CD4-positive, alpha-beta T cell treated with Interleukin-21 for 1 hour (primary cell): ENCODE measurements at places on chromosomes 7 and 10.
A peak's percentile ranks its signal among the peaks of the same experiment; 100 is the strongest.

GRCh38 chr7:107147464-107148393, 21.1 kb upstream of the HBP1 start:
- DNase-seq: peak; percentile 55

DNA sequence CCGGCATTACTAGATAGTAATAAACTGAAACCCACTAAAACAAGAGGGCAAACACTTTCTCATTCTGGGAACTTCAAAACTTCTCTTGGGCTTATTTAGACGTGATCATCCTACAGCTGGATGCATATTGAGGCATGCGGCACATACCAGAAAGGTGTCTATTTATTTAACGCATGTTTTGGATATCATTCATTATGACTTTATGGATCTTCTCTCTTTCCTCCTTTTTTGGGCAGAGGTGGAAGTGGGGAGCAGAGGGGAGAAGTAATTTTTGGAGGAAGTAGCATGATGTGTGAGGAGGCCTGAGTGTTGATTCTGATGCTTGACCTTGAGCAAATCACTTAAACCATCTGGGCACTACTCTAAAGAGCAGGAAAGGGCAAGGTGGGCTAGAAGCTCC, 270.6 kb downstream of the TRIL start:
- DNase-seq: no peak

DNA sequence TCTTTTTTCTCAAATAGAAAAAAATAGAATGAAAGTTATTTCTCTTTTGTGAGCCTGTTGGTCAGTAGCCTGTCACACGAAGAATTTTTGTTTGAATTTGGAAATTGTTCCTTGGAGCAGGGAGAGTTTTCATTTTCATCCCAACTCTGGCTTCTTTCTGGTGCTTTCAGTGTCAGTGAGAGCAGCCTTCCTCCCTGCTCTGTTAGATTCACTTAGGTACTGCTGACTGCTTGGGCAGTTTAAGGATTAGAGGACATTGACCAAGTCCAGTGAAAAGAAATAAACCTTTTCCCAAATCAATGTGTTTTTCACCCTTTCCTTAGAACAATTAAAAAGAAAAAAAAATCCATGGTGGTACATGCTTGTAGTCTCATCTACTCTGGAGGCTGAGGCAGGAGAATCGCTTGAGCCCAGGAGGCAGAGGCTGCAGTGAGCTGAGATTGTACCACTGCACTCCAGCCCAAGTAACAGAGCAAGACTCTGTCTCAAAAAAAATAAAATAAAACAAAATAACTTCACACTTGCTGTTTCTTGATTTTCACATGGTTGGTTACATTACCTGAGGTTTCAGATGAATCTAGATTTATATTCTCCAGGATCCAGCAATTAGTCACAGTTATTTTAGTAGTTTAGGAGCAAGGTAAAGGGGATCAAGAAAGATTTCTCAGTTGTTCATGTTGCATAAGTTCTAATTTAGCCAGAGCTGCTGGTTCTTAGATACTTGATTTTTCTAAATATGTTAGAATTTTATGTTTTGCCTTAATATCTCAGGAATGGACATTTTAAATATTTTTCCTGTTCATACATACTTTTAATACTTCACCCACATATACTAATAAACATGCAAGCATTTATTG, 63.1 kb downstream of the ZNRF2 start:
- DNase-seq: peak; percentile 7

GRCh38 chr10:124971276-124971675, 29.4 kb downstream of the ZRANB1 start:
- no peak for DNase-seq

DNA sequence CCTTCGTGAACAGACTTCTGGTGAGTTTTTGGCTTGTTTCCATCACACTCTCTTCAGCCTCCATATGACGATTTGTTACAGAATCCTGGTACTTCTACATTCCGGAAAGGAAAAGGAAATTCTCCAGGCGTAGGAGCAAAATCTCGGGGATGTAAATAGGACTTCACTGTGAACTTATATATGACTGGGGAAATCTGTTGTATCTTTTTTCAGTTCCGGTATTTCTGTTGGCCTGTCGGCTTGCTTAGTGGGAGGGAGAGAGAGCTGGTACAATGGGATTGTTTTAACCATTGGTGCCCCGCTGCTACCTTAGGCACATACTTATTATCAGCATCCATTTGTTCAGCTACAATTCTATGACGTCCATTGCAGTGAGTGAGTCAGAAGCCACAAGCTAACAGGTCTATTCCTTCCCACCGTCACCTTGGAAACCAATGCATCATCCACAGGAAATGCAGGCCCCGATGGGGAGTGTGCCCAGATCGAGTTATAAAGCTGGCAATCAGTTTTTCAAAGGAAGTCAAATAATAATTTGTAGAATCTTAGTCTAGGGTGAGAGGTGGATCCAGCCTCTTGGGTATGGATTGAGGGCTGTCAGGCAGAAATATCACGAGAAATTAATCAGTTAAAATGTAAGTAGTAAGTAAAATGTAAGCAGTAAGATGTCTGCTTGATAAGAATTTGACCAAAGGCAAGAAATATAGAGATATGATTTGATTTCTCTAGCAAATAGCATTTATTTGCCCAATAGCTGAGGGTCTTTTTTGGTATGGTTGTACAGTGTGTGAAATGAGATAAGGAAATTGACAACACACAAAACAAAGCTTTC, 92.0 kb upstream of the MKLN1 start:
- peak; percentile 88 for DNase-seq

GRCh38 chr10:91328320-91328984, 81.7 kb upstream of the HECTD2 start:
- DNase-seq: no peak

GRCh38 chr7:102273749-102274712, 12.6 kb upstream of the SH2B2 start:
- no peak for DNase-seq

DNA sequence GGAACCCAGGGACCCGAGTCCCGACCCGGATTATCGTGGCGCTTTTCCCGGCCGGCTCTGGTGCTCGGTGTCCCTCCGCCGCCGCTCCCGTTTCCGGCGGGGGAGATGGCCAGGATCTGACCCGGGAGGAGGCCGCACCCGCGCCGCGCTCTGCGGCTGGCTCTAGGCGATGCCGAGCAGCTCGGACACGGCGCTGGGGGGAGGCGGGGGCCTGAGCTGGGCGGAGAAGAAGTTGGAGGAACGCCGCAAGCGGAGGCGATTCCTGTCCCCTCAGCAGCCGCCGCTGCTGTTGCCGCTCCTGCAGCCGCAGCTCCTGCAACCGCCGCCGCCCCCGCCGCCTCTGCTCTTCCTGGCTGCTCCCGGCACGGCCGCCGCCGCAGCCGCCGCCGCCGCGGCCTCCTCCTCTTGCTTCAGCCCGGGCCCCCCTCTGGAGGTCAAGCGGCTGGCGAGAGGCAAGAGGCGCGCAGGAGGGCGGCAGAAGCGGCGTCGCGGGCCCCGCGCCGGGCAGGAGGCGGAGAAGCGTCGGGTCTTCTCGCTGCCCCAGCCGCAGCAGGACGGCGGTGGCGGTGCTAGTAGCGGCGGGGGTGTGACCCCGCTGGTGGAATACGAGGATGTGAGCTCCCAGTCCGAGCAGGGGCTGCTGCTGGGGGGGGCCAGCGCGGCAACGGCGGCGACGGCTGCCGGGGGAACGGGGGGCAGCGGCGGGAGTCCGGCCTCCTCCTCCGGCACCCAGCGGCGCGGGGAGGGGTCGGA, 593 bp downstream of the CDK13 start:
- DNase-seq: peak; percentile 35

GRCh38 chr7:3217166-3217565, 83.9 kb upstream of the SDK1 start:
- no peak for DNase-seq

GRCh38 chr10:127850944-127851343, 41.8 kb downstream of the CLRN3 start:
- no peak for DNase-seq

GRCh38 chr10:34078017-34078744, 736.9 kb downstream of the PARD3 start:
- DNase-seq: no peak

DNA sequence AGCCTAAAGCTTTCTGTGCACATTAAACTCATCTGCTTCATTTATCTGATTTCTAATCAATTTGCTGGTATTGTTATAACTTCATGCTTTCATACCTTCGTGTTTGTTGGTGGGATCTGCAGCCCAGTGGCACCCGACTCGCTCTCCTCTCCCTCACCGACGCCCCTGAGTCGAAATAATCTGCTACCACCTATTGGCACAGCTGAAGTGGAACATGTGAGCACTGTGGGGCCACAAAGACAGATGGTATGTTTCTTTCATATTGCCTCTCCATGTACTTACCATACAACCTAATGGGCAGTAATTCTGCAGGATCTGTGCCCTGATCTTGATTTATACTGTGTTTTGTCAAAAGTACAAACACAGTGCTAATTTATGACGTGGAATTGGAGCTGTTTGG, 12.4 kb downstream of the DNAJC9 start:
- no peak for DNase-seq

DNA sequence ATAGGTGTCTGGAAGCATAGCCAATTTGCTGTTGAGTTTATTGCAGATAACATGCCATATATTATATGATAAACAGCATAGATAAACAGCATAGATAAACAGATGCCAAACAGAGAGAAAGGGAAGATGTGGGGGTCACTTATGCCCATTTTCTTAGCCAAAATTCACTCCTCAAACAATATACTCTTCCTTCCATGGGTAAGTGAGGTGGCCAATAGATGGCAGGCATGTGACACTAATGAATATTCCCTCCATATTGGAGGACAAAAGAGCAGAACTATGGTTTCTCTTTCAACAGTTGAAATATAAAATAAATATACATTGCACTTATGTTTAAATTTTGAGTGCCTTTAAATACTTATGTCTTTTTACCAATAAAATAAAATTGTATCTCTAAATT, 1212.8 kb downstream of the REEP3 start:
- DNase-seq: no peak

DNA sequence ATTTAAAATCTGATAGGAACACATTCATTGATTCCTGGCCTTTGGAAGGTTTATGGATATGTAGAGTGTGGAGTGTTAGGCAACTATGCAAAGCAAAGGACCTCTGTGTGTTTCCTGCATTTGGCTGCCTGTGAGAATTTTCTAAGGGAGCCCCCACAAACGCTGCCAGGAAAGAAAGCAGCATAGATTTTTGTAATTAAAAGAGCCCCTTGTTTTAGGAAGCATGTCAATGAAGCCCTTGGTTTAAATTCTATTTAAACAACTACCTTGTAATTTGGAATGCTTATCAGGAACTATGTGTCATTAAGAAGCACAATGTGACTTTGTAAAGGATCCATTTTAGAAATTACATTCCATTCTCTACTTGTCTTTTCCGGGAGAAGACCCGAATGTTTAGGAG, 742.5 kb downstream of the NXPH1 start:
- no peak for DNase-seq

DNA sequence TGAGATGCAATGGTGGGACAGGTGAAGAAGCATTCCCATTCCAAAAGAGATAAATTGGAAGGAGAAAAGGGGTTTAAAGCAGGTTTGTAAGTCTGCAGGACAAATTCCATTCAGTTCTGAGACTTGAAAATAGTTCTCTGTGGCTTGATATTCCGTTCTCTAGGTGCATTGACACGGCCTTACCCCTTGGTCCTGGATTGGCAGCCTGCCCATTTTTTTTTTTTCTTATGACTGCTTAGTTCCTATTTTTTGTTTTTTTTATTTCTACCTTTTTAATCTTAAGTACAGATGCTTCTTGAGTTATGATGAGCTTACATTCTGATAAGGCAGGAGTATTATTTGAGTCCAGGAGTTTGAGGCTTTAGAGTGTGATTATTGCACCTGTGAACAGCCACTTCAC, 70.6 kb downstream of the MLLT10 start:
- no peak for DNase-seq

DNA sequence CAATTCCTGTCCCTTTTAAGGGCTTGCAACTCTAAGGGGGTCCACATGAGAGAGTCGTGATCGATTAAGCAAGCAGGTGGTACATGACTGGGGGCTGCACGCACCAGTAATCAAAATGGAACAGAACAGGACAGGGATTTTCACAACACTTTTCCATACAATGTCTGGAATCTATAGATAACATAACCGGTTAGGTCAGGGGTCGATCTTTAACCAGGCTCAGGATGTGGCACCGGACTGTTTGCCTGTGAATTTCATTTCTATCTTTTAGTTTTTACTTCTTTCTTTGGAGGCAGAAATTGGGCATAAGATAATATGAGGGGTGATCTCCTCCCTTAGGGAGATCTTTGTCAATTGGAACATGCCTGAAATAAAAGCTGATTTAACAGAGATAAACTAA, 370.1 kb downstream of the IPMK start:
- DNase-seq: no peak

GRCh38 chr10:95873651-95874050, 34.1 kb upstream of the CC2D2B start:
- no peak for DNase-seq

- no peak for DNase-seq
Observed at GRCh38 chr10:83469728-83470331, 669.5 kb upstream of the GHITM start.

DNA sequence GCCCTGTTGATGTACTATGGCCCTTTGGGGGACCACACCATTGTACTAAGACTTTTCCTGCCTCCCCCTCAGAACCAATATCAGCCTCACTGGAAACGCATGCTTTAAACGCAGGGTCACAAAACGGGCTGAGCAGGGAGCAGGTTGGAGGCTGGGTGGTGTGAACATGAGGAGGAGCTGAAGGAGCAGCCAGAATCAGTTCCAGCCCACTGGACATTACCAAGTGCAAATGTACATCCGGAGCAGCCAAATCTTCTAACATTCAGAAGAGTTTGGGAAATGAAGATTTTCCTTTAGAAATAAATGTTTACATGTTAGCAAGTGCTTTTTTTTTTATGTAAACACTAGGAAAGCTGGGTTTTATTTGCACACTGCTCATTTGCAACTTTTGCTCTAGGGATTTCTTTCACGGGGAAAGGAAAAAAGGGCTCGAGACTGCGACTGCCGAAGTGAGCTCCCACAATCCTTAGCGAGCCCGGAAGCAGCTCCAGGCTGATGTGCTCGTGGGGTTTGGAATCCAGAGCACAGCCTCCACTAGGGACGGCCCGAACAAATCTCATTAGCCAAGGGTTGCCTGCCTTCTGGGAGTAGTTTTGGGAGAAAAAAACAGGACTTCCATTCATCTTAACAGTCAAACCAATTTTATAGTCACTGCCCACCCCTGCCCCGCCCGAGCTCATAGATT, 108.0 kb upstream of the YAE1 start:
- no peak for DNase-seq

- DNase-seq: no peak
Observed at GRCh38 chr10:17077346-17077781, 52.2 kb downstream of the CUBN start.
